ENCODE measurements at places on chromosomes 12 and 14. TPM values are rescaled to one million over a fixed set of nuclear protein-coding genes. Genes with fewer than 3 reads are reported as not detected.

DNA sequence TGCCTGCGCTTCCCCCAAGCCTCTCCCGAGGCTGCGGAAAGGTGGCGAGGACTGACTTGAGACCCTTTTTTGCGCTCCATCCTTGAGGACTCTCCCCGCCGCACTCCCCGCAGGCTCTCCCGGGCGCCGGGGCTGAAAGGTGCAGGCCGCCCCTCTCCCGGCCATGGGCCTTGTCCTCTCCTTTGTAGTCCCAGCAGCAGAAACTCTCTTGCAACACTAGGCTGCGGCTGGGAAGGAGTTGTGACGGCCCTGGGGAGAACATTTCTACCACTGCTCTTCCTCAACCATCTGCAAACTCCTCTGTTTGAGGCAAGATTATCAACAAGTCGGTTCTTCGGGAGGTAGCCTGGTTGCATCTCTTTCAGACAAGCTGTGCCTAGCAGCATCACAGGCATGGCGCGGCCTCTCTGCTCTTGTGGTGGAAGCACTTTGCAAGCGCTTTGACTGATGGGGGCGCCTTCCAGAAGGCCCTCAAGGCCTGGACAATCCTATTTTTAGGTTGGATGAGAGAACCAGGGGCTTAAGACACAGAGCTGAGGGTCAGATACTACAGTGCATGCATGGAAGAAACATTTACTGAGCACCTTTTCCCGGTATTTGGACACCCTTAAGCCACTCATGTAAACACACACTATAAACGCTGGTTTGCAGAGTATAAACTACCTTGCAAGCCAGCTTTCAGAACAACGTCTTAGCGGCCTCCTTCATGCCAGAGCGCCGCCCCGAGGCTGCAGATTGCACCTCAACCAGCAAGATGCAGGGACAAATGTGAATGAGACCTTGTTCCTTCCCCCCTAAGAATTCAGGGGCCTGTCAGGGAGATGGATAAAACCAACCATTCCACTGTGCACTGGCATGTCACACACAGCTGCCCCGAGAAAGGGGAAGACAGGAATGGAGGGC is 1.2 kb upstream of the PRIMA1 start:
- peak; percentile 18 for DNase-seq

GRCh38 chr12:117100851-117101673 is 1.8 kb upstream of the TESC start:
- no peak for DNase-seq

DNA sequence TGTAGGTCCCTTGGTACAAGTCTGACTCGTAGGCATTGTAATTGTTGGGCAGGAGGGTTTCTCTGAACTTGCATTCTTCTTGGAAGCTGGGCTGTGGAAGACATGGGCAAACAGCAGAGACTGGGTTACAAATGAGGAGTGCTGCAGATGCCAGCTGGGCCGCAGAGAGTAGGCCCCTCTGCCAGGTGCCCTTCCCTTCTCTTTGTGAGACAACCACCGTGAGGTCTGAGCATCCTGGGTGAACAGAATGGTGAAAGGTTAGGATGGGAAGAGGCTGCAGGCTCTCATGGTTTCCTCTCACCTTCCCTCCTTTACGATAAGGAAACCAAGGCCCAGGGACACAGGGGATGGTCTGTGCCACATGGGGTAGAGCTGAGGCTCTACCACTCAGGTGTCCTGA is 11.3 kb downstream of the FGF6 start:
- DNase-seq = no peak

DNA sequence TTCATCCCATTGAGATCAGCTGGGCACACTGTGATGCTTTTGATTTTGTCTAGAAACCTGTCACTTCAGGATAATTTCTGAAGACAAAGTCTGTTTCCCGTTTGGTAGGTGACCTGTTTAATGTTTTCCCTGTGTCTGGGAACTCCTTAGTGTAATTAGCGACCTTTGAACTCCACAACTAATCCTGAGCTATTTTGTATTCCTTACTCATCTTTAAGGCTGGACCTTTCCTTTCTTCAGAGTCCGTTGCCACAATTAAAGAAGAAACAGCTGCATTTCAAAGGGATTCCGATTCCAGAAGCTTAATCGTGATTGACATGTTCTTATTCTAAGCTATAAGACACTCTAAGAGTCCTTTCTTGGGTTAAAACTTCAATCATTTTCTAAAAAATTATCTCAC is 22.0 kb downstream of the AP5M1 start:
- no peak for DNase-seq

DNA sequence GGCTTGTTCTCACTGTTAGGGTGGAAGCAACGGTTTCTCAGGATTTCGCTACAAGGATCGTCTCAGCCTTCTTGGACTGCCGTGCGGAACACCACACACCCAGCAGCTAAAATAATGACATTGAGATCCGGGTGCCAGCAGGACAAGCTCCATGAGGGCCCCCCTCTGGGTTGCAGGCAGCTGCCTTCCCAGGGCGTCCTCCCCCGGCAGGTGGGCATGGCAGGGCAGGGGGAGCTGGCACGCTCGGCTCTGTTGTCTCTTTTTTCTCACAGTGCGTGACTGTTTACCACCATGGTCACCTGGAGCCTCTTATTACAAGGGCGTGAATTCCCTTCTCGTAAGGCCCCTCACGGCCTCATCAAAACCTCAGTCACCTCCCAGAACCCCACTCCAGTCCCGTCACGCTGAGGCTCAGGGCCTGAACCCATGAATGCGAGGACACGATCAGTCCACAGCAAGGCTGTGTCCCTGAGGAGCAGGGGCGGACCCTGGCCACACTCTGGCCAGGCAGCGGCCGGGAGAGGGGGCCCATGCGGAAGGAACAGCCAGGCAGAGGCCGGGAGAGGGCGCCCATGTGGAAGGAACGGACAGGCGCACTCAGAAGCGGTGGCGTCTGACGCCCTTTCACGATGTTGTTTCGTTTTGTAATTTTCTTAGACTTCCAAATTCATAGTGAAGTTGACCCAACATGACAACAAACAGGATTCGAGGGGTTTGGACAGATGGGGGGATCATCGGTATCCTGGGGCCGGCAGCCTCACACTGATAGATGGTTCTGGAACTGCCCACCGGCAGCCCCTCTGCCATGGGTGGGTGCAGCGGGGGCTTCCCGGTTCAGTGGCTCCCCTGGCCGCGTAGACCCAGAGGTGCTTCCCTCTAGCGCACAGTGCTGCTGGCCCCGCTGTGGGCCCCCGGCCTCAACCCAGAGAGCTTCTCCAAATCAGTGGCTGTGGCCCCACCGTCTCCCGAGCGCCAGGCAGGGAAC is 10.0 kb downstream of the LRCOL1 start:
- DNase-seq = peak; percentile 78

DNA sequence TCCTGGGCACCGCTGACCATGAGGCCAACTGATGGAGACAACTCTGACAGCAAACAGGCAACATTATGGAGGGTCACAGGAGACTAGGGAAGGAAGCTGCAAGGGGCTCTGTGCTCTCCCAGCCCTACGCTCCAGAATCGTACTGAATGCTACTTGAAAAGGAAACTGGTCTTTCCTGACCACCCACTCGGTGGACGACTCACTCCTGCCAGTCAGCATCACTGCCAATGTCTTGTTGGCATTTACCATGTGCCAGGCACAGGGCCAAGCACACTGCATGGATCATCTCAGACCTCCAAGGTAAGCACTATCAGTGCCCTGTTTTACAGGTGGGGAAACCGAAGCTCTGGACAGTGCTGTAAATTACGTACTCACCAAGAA is 38.0 kb downstream of the CCDC85C start:
- no peak for DNase-seq

- DNase-seq = no peak
Measured at GRCh38 chr12:38258411-38258810, 58.2 kb upstream of the ALG10B start.

DNA sequence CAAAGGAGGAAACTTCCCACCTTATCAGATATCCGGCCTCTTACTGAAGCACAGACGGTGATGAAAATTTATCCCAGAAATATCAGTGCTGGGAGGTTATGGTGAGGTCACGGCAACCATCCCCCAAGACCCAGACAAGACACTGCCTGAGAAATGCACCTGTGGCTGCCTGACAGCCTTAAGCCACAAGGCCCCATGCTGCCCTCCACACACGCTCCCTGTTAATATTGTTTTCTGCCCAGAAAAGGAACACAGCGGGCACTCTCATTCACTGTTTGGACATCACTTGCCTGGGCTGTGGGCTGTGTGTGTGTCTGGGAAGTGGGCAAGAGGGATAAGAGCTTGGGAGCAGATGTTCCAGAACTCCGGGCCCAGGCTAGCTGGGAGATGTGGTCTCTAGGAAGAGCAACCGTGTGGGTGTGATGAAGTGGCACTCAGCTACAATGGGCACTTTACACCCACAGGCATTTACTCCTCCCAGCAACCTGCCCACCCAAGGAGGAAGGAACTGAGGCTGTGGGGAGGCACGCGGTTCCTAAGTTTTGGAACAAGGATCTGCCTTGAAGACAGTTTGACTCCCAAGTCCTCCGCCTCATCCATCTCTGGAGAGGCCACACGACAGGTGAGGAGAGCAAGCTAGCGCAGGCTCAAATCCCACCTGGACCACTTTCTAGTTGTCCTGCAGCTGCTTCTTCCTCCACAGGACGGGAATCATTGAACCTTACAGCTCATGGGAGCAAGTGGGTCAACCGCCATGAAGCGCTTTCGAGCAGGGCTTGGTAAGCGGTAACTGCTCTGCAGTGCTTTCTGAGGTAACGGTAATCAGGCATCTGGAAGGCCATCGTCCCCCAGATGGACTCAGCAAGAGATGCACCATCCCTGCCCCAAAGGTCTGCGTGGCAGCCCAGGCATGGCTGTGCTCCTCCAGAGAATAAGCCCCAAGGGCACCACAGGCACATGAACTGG is 91.4 kb downstream of the CHGA start:
- DNase-seq = no peak

DNA sequence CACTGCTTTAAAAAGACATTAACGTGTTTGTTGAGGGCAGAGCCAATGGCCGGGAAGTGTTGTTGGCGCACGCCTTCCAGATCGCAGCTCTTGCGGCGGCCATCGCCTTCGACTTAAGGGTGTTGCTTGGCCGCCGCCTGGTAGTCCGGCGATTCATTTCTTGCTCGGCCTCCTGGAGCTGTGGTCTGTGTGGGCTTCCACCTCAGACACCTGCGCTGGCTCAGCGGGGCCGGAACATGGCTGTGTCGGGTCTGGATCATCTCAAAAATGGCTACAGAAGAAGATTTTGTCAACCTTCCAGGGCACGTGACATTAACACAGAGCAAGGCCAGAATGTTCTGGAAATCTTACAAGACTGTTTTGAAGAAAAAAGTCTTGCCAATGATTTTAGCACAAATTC is 24.7 kb downstream of the GALNT4 start:
- no peak for DNase-seq

DNA sequence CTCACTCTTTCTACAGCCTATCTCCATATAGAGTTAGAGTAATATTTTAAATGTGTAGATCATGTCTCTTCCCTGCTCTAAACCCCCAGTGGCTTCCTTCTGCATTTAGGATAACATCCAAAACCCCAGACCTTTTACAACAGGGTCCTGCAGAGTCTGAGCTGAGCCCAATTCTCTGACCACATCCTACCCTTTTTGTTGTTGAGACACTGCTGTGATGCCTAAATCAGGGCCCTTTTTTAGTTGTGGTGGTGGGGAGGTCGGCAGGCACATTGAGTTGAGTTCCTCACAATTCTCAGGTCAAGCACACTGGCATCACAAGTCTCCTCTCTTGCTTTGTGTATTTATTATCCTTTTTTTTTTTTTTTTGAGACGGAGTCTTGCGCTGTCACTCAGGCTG is 1.8 kb upstream of the DDX47 start:
- no peak for DNase-seq

DNA sequence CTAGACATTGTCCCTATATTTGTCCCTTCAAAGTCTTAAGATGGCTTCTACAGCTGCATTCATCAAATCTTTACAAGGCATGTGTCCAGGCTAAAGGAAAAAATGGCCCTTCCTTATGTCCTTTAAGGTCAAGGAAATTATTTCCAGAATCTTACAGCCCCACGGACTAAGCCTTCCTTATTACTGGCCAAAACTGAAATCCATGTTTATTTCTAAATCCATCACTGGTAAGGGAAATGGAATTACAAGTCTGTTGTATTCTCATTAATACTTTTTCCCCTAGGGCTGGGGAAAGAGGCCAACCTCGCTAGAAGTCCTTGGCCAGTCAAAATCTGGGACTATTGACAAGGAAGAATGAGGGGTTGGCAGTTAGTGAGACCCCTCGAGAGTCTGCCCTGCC is 252.5 kb downstream of the TMEM132C start:
- DNase-seq = no peak

DNA sequence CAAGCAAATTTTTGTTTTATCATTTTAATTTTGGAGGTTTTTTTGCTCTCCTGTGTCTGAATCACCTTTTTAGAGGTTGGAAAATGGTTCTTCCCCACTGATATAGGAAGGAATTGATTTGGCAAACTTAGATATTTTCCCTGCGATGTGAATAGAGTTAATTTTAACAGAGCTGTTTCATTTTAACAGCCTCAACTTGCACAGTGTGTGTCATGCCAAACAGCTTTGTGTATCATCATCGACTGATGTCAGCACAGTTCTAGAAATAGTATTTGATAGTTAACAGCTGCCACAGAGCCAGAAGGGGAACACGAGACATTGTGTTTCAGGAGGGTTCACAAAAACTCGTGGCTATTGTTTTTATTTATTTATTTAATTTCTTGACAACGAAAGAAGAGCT is 243.1 kb upstream of the FOXN3 start:
- DNase-seq = no peak

GRCh38 chr14:101460521-101460920 is 100.8 kb upstream of the DIO3 start:
- no peak for DNase-seq

DNA sequence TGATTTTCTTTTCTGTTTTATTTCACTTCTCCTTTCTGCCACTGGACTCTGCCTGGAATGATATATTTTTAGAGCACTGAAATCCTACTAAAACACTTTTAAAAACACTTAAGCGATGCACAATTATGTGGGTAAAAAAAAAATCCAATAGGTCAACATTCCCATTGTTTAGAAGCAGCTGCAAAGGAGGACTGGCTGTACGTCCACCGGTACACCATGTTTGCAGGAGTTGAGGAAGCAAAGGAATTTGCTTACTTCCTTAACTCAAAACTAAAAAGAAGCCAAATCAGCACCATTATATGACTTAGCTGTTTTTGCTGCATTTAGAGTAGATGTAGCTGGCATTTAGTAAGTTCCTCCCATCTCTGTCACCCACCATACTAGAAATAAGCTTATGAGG is 186.8 kb upstream of the TMTC1 start:
- no peak for DNase-seq

GRCh38 chr14:26738571-26738970 is 140.7 kb upstream of the NOVA1 start:
- no peak for DNase-seq

Gene BEGAIN
- 1.3 TPM for total RNA-seq

Gene PLEKHG7
- not detected for total RNA-seq

Gene FGF6
- total RNA-seq = not detected

Gene GPR84
- total RNA-seq = not detected

Gene EVL
- 61.5 TPM for total RNA-seq

Gene AICDA
- total RNA-seq = not detected

Gene MBIP
- 19.5 TPM for total RNA-seq

Gene MORN3
- total RNA-seq = 0.80 TPM

Gene KCNA5
- 0.23 TPM for total RNA-seq

Gene ZFHX2
- total RNA-seq = 26.2 TPM

Gene STAC3
- total RNA-seq = 3.4 TPM

Gene IAPP
- total RNA-seq = not detected

Gene ZDHHC22
- 38.6 TPM for total RNA-seq

Gene MGP
- 0.96 TPM for total RNA-seq

Gene RD3L
- total RNA-seq = not detected

Gene SERPINA9
- total RNA-seq = not detected

Measured in WTC11 (cell line).